ENCODE measurements at places on chromosomes 5 and 9.

GRCh38 chr9:1002678-1003077 is 26.2 kb downstream of the DMRT3 start:
- no peak for DNase-seq

DNA sequence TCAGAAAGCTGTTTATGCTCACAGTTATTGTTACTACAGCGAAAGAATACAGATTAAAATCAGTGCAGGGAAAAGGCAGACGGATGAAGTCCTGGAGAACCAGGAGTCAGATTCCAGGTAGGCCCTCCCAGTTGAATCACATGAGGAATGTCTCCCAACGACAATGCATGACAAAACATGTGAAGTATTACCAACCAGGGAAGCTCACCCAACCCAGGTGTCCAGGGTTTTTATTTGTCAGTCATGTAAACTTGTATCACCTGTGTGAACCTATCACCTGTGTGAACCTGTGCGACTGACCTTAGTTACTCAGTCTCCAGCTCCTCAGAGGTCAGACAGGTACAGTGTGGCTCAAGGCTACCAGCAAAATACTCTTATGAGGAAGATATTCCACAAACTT is 63.9 kb downstream of the KIAA1958 start:
- DNase-seq: no peak

DNA sequence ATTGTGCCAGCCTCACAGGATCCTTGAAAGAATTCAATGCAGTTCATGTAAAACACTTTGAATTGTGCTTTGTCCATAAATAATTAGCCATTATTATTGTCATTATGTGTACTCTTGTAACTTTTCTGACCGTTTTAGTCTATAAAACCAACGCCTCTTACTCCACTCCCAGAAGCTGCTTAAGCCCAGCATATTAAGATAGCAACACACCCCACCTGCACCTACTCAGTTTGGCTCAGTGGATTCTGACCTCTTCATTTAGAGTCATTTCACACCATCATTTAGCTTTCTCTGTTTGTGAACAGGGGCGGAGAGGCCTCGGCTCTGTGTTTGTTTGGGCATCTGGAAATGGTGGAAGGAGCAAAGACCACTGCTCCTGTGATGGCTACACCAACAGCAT is 205.1 kb downstream of the PCSK5 start:
- DNase-seq: no peak

- DNase-seq: no peak
These were observed 253.8 kb downstream of the EBF1 start for GRCh38 chr5:158845941-158846340.

- DNase-seq: no peak
These were observed 188.1 kb upstream of the PTGER4 start for GRCh38 chr5:40491644-40492043.

GRCh38 chr5:141393267-141393666 is 834 bp downstream of the PCDHGA8 start:
- no peak for DNase-seq

DNA sequence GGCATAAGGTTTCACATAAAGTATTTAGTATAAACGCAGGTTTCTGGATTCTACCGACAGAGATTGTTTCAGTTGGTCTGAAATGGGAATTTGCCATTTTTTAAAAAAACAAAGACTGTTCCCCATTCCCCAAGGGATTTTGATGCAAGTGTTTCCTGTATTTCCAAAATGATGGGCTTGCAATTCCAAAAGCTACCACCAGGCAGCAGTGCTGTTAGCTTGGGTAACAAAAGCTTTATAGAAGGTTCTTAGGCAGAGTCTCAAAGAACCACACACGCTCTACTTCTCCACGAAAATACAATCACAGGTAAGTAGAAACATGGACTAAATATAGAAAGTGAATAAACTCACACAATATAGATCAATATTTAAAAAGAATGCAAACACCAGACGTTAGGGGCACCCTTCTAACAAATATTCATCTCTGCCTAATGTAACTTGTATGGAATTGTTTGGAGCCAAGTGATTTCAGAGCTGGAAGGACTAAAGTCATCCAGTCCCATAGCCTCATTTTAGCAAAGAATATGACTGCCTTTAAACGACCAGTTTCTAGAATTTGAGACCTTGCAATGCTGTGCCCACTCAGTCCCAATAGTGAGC is 154.3 kb downstream of the SPOCK1 start:
- DNase-seq: no peak

- DNase-seq: no peak
These were observed 800.6 kb downstream of the KCTD16 start for GRCh38 chr5:144971108-144971850.

GRCh38 chr5:73938280-73938937 is 312.4 kb downstream of the ARHGEF28 start:
- no peak for DNase-seq

- no peak for DNase-seq
These were observed 112.8 kb downstream of the GCNT1 start for GRCh38 chr9:76571743-76572146.

DNA sequence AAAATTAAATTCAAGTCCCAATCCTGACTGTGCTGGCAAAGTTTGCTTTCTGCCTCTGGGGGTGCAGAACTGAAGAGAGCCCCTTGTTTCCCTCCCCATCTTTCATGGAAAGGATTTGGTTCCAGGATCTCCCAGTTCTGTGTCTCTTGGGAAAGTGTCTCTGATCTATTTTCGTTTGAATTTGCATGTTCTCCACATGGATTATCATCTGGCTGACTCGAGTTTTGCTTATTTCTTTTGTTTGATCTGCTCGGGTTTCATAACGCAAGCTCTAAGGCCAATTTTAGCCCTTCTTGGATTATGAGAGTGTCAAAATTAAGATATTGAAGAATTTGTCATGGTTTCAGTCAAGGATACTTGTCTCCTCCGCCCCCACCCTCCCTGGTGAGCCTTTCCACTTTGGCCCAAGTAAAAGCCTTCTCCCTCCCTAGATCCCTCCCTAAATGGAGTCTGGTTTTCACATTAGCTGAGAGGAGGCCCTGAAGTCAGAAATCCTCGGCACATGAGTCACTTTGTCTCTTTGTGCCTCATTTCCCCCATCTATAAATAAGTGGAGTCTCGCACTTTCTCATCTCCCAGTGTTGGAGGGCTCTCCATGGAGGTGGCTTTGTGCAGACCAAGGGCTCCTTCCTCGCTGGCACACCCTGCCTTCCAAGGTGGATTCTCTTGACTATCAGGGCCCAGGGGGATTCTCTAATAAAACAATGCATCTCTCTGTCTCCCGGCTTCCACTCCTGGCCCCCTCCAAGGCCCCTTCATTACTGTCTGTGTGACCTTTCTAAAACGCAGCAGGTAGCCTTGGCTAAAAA is 17.3 kb downstream of the ADRB2 start:
- DNase-seq: no peak

GRCh38 chr9:68750786-68751185 is 45.7 kb downstream of the PIP5K1B start:
- no peak for DNase-seq

DNA sequence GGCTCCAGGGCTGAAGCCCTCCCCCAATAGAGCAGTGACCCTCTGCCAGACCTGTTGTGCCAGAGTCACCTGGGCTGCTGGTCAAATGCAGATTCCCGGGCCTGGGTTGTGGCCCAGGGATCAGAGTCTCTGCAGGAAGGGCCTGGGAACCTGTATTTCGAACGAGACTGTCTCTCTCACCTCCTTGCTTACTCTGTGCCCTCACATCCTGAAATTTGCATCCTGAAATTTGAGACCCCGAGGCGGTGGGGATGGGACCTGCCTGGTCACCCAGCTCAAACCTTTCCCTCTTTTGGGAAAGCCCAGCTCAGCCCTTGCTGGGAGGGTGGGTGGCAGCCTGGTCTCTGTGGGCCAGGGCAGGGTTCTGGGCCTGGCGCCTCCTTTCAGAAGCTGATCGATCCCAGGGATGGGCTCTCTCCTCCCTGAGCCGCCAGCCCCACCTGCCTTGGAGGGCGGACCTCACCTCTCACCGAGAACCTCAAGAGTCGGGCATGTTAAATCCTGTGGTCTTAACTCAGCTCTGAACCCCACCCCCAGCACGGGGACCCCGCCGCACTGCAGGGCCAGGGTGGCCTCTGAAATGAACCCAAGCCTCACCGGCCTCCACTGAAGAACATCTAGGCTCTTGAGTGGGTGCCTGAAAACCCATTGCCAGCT is 44.0 kb upstream of the IER5L start:
- DNase-seq: no peak

- DNase-seq: no peak
These were observed 191.7 kb downstream of the MCTP1 start for GRCh38 chr5:95093211-95093610.

DNA sequence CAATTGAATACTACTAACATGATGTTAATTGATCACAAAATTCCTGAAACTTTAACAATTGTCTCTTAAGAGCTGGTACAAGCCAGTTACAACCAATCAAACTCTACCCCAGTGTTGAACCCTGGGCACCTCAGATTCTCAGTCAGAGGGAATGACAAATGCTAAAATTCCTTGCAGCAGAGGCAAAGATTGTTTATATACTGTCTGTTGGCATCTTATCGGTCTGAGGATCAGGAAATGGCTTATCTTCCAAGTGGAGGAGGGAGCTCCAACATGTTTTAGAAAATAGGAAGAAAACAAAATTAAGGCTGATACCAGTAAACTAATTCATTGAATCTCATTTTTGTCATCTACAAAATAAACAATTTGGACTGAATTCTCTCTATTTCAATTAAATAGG is 527.8 kb upstream of the ZNF608 start:
- no peak for DNase-seq

- no peak for DNase-seq
These were observed 84.5 kb downstream of the PRRT1B start for GRCh38 chr9:131629825-131630204.

DNA sequence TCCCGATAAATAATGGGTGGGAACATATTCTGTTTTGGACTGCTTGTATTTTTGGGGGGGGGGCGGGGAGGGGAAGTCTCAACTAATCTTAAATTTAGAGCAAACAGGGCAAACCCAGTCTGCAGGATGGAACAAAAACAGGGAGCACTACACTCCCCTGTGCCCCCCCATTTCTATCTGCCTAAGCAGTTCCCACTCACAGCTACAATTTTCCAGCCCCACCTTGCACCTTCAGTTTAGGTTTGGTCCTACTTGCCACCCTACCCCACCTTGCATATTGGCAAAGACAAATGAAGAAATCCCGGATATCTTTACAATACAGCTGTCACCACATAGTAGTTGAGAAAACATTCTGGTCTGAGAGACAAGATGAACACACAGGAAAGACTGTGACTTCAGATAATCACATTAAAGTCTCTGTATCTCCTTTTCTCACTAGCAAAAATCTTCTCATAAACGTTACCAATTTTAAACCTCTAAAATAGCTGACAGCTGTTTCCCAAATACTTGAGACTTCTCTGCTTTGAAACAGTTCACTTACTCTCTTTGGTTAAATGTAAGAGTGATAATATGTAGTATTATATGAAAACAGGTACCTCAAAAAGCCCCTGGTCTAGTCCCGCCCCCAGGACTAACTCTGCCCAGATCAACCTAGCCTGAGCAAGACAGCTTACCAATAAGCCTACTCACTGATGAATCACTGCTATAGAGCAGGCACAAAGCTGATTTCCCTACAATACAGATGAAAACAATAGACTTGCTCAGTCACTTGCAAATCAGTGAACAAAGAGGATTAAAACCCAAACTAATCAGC is 5.2 kb upstream of the RAPGEF6 start:
- DNase-seq: no peak

- DNase-seq: no peak
These were observed 91.0 kb upstream of the SH3PXD2B start for GRCh38 chr5:172545291-172545801.

DNA sequence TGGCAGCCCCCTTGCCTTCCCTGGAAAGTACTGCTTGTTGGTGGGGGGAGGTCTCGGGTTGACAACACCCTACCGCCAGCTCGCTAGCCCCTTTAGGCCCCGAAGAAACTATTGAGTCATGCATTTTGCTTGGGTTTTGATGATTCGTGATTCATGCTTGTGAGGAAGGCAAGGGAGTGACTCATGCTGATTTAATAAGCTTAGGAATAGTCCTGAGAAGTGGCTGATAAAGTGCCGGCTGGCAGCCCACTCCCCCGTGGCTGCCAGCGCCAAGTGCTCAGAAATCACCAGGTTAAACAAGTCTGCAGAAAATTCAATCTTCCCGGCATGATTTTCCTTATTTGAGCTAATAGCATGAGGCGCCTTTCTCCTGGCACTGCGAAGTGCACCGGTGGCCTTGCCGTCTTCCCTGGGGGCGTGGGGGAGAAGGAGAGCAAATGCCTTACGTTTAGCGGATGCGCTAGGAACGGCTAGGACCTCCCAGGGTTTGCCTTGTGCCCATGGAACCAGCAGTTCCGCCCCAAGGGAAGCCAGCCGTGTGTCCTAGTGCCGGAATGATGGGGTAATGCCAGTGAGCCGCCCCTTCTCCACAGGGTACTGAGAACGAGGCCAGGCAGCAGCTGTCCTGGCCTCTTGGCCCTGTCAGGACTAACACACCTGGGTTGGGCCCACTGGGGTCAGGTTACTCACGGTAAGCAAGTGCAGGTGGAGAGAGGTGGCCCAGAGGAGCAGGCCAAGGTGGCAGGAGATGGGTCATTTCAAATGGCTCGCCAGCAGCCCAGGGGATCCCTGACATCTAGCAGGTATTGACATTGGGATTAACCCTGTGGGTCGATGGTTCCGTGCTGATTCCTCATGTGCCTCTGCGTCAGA is 151.9 kb downstream of the MACROH2A1 start:
- DNase-seq: no peak

- DNase-seq: no peak
These were observed 144.1 kb downstream of the EBF1 start for GRCh38 chr5:158955636-158956035.

Measured in activated naive CD4-positive, alpha-beta T cell (primary cell).